ENCODE measurements at places on chromosomes 13 and 19. TPM values are rescaled to one million over a fixed set of nuclear protein-coding genes. Genes with fewer than 3 reads are reported as not detected.
A peak's percentile ranks its signal among the peaks of the same experiment; 100 is the strongest.

Gene CEACAM16
- not detected for total RNA-seq

Gene AMER2
- not detected for total RNA-seq

Gene WASF3
- total RNA-seq, result 9.9 TPM

Gene PRMT1
- 124 TPM for total RNA-seq

Gene SLC1A6
- total RNA-seq, result not detected

Gene SOX1
- total RNA-seq, result not detected

- DNase-seq, result no peak
Measured at GRCh38 chr13:38735665-38736440, 49.0 kb downstream of the FREM2 start.

GRCh38 chr13:102812611-102813287, 13.8 kb downstream of the BIVM start:
- DNase-seq, result no peak

DNA sequence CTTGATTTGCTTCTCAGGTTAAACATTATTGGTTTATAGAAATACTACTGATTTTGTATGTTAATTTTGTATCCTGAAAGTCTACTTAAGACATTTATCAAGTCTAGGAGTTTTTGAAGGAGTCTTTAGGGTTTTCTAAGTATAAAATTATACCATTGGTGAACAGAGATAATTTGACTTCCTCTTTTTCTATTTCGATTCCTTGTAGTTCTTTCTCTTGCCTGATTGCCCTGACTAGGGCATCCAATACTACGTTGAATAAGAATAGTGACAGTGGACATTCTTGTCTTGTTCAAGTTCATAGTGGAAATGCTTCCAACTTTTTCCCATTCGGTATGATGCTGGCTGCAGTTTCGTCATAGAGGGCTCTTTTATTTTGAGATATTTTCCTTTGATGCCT, 807.5 kb upstream of the SLC10A2 start:
- no peak for DNase-seq

GRCh38 chr13:37899753-37900152, 30.2 kb upstream of the TRPC4 start:
- no peak for DNase-seq

DNA sequence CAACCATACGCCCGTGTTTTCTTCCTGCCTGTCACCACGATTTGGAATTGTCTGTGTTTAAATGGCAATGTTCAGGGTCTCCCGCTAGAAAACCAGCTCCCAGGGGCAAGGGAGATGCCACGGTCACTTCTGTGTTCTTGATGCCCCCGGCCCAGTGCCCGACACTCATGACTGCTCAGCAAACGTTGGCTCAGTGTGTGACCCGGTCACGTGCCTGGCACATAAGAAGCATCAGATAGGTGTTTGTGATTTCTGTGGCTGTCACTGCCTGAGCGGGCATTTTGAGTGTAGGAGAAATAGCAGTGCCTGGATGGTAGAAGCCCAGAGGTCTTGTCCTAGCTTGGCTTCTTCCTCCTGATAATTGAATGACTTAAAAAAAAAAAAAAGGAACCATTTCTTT, 15.5 kb downstream of the HDGFL2 start:
- DNase-seq, result no peak

DNA sequence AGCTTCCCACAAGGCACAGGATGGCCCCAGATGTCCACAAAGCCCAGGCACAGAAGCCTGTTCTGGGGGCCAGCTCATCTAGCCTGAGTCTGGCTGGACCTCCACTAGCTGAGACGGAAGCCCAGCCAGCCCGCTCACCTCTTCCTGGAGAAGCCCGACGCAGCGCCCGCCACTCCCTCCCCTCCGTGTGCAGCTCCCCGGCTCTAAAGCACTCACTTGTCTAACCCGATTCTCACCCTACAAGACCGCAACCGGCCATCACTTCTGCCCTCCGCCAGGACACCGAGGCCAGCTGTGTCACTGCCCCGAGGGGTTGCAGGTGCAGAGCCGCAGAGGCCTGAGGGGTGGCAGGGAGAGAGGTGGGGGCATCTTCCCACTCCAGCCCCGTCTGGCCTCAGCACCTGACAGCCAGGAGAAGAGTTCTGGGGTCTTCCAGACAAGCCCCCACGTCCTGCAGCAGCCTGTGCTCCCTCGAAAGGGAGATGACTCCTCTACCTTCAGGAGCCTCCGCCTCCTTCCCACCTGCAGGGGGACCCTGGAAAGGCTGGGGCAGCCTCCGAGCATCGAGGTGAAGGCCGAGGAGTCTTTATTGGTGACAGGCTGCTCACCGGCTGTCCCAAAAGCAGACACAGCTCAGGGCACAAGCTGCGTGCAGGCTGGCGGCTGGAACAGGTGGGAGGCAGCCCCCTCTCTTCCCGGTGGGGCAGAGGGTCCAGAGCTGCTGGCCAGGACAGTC, 5.9 kb upstream of the DIRAS1 start:
- peak; percentile 25 for DNase-seq

DNA sequence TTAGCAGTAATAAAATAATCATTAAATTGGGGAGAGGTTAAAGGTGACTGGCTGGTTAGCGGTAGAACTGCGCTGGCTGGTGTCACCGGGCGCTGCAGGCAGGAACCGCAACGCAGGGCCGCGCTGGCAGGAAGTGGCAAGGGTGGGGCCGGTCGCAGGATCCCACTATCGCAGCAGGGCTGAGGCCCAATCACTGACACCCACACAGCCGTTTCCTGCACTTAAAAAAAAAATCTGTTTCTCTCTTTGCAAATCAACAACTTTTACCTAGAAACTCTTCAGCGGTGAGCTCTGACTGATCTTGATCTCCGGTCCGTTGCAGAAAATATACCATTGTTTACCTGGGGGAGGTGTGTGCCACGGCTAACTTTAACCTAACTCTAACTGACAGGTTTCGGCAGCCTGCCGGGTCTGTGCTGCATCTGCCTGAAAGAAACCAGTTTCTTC, 46.9 kb downstream of the KLF2 start:
- peak; percentile 65 for DNase-seq

GRCh38 chr13:84654654-84655275, 772.5 kb upstream of the SLITRK1 start:
- DNase-seq, result no peak

- no peak for DNase-seq
Measured at GRCh38 chr19:46976845-46977320, 42.8 kb upstream of the NPAS1 start.

GRCh38 chr13:48264058-48264457, 31.1 kb downstream of the ITM2B start:
- DNase-seq, result no peak

GRCh38 chr13:46389457-46390451, 2.7 kb upstream of the RUBCNL start:
- DNase-seq, result no peak

DNA sequence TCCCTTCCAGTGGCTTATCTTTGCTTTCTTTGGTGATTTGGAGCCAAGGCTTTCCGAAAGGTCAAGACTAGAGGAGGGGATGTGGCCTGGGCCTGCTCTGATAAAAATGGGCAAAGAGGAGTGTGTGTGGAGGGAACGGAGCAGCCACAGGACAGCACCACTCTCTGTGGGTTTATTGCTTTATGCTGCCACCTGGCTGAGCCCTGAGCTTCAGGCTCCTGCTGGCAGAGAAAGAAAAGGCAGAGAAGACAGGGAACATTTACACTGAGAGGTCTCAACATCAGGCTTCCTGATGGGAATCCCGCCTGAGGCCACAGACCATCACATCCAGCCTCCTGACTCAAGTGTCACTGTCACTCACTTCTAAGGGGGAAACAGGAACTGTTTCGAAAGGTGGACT, 9.2 kb upstream of the GSX1 start:
- DNase-seq, result no peak

- DNase-seq, result no peak
Measured at GRCh38 chr13:39321574-39321973, 281.4 kb downstream of the LHFPL6 start.

DNA sequence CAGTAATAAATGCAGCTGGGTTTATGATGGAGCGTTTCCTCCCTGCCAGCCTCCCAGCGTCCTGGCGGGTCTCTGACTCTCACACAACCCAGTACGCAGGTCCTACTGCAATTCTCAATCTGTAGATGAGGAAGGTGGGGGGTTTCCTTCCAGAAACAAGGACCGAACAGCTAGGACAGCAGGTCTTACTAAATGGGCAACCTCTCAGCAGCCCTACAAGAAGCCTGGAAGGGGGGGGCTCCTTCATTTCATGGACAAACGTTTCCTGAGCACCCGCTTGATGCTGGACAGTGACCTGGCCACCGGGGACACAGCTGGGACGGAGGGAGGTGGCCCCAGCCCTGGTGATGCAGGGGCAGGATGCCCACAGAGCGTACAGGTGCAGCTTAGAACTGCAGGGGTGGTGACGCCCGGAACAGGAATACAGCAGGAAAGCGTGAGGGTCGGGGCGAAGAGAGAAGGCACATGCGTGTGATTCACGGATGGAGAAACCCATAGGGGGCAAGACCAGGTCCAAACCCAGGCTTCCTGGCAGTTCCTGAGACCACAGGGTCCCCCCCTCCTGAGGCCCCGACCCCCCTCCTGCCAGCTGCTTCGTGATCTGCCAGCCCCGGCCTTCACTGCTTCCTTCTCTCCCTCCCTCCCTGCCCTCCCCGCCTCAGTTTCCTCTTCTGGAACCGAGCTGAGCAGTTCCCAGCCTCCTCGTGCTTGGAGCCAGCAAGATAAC, 732 bp upstream of the C2CD4C start:
- DNase-seq, result peak; percentile 15

DNA sequence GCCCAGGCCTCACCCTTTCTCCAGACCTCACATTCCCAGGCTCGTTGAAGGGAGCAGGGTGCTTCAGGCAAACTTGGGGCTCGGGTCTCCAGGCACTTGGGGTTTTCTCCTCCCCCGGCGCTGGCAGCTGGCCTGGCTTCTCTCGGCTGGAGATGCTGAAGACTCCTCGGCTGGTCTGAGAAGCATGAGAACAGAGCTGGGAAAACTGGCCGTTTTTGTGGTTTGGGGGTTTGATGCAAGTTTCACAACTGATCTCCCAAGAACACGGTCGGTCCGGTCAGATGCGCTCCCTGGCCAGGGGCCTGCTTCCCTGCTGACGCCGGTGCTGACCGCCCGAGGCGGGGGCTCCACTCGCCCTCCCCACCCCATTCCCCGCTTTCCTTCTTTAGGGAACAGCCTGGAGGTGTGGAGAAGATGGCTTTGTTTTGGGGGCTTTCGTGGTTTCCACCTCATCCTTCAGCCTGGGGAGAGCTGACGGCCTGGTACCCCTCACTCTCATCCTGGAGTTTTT, 35.3 kb downstream of the CEBPA start:
- no peak for DNase-seq

DNA sequence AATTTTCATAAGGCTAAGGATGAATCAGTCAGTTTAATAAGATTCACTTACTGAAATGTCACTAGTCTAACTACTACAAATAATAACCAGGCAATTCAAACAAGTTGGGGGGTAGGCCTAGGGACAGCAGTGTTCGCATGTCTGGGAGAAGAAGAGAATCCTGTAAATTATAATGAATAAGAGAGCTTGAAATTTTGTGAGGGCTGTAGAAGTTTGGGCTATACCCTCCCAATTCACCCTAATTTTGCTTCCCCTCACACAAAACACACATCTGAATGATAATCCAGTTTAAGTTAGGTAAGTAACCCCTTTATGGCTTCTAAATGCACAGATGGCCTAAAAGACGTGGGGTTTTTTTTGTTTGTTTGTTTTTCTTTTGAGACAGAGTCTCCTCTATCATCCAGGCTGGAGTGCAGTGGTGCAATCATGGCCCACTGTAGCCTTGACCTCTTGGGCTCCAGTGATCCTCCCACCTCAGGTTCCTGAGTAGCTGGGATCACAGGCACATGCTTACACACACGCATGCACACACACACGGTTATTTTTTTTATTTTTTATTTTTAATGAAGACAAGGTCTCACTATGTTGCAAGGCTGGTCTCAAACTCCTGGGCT, 69.9 kb downstream of the TBC1D4 start:
- no peak for DNase-seq

DNA sequence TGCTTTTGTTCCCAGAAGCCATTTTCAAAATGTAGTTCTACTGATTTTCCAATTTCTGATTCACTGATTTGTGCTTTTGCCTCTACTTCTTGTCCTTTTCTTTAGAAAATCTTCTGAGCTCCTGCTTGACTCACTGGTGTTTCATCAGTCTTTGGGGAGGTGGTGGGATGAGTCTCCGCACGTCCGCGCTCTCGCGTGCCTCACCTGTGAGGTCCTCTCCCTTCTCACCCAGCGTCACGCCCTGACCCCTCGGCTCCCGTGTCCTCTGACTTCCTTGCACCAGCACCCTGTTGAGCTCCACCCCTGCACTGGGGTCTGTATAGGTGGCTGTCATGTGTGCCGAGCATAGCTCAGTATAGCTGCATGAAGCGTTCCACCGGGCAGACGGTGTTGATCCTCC, 52.7 kb upstream of the MCF2L start:
- no peak for DNase-seq

- DNase-seq, result no peak
Measured at GRCh38 chr19:20416661-20417060, 148.9 kb downstream of the ZNF737 start.

GRCh38 chr19:48953141-48953540, 1.5 kb upstream of the BAX start:
- DNase-seq, result no peak

Data from heart left ventricle (tissue), 16 donors.